ENCODE measurements at places on chromosomes 3 and 15.

DNA sequence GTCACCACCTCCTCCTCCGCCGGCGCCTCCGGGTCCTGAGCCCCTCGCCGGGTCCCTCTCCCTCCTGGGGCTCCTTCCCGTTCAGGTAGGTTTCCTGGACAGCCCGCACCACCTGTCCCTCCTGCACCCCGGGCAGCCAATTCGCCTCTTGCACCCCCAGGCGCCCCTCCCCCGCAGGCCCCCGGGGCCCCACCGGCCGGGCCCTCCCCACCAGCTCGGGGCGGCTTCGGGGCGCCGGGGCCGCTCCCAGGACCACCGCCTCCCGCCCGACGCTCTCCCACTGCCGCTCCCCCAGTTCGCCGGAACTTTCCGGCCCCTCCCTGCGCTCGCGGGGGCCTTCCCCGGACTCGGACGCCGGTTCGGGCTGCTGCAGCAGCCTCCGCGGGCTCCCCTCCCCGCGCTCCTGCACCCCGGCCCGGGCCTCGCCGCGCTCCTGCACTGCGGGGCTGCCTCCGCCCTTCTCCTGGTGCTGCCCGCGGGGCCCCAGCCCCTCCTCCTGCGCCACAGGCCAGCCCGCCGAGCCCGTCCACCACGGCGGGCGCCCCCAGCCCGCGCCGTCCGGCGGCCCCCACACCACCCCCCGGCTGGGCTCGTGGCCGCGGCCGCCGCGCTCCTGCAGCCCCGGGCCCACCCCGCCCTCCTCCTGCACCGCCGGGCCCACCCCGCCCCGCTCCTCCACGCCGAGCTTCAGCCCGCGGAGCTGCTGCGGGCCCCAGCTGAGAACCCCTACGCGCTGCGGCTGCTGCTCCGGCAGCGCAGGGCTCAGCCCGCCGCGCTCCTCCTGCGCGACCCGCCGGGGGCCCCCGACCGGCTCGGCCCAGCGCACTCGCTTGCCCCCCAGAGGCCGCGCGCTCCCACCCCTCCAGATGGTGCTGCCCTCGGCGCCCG lies 587 bp upstream of the TNK2 start:
- peak; percentile 33 for DNase-seq

DNA sequence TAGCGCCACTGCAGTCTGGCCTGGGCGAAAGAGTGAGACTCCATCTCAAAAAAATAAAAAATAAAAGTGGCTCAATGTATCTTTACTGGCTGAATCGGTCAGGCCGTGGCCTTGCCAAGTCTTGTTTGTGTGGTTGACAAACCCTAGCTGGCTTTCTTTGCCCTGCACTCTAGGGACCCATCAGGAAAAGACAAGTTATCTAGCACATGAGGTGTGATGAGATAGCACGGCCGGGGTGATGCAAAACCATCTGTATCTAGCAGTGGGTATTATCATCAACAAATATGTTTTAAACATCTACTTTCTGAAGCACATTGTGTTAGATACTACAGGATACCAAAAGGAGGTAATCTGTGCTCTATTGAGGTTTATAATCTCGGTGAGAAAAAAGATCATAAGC lies 3.9 kb upstream of the DPP8 start:
- no peak for DNase-seq

GRCh38 chr3:107366766-107367165 lies 10.5 kb upstream of the CCDC54 start:
- DNase-seq = no peak

DNA sequence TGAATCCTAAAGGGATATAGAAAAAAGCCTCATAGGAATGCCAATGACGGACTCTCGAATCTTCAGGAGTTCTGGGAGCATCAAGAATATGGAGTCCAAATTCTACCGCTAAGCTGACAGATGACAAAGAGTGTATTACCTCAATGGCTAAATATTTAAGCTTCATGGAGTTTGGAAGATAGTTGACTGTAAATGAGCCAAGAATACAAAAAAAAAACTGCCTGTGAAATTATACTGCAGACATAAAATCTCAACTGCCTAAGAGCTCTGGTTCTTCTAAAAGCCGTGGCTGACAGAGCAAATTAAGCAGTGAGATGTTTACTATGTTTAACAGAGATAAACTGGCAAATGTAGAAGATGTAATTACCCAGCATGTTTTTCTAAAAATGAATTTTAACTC lies 140.0 kb downstream of the GADL1 start:
- DNase-seq = no peak

DNA sequence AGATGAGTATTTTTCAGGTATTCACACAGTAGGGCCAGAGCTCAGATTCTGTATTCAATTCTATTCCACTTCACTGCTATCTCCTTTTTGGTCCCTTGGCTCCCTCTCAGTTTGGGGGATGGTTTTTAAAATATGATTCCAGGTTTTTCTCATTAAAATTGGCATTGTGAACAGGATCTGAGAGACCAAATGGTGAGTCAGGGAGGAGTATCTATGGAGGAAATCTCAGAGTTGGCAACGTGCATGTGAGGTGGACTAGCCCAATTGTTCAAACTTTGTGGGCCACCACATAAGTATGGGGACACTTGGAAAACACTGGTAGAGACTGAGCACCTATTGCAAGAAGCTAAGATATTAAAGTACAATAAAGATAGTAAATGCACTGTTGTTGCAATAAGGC lies 53.9 kb upstream of the TTC14 start:
- DNase-seq = no peak

DNA sequence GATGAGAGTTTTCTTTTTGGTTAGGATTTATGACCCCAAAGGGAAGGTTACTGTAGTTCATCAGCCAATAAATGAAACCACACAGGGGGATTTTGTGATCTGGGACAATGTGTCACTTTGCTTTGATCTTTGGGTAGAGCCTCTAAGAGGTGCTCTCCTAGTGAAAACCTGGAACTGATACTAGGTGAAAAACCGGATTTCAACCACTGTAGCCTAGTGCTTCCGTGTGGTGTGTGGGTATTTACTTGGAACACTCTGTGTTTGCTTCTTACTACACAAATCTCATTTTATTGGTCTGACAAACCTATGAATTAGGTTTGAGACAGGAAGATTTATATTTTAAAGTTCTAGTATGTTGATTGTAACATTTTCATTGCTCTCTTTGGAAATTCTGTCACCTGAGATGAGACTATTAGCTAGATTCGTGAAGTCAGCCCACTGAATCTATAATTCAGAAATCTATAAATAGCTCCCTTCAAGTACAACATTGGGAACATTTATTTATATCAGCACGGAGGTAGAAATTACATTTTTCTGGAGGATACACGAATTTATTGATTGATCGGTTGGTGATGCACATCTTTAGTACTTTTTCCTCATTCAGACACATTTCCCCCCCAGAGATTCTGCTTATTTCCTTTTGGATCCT lies 119.8 kb downstream of the AKAP13 start:
- DNase-seq = no peak

- no peak for DNase-seq
These were observed 151.7 kb downstream of the ROBO2 start for GRCh38 chr3:77191640-77192039.

Measured in CD8-positive, alpha-beta T cell (primary cell).